Daoy (cell line): ENCODE measurements at places on chromosomes 6 and 20. TPM values are rescaled to one million over a fixed set of nuclear protein-coding genes. Genes with fewer than 3 reads are reported as not detected.

HSPA12B gene
- 0.17 TPM in 1 of 2 replicates, not detected in the other for total RNA-seq

GRCh38 chr6:41008011-41008410 lies 31.0 kb downstream of the UNC5CL start:
- no peak for DNase-seq

- peak; percentile 34 for DNase-seq
Measured at GRCh38 chr20:51541189-51542032, 1.1 kb downstream of the NFATC2 start.

TSBP1 gene
- total RNA-seq = not detected in 2 replicates

PNPLA1 gene
- not detected in 2 replicates for total RNA-seq

DNA sequence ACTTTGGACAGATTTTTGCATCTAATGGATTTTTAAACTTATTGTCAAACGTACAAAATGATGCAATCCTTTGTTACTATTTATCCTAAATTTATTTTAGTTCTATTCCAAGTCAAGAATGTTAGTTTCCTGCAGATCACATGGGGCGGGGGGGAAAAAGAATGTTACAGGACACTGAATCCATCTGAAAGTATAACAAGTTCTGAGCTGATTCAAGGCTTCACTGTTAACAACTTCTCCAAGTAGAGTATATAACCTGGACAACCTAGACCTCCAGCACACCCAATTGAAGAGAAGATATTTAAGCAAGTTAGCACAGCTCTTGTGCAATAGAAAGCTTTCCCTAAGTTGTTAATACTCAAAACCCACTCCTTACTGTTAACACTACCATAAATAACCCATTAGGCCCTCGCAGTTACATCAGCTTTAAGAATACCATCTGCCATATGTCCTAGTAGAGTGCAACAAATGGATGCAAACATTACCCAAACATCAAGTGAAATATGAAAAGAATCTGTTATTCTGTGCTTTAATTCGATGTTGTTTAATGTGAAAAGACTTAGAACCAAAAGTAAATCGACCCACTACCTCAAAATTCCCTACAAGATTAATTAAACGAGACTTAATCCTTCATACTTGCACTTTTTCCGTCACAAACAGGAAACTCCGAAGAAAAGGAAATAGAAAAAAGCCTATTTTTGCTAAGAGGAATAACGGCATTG lies 1.3 kb downstream of the SEC63 start:
- no peak for DNase-seq

GRCh38 chr6:67496191-67496590 lies 1138.9 kb upstream of the ADGRB3 start:
- no peak for DNase-seq
